ENCODE measurements at places on chromosomes 5 and 9.

DNA sequence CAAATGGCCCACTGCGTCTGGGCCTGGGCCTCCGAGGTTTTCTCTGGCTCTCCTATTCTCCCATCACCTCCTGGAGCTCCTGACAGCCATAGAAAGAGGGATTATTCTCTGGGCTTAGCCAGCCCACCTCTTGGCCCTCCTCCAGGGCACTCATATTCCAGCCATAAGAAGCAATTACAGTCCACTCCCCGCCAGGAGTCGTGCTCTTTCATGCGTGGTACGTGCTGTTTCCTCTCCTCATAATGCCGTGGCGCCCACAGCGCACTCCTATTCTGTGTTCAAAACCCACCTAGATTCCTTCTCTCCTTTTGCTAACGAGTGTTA is 240.8 kb upstream of the ZNF462 start:
- no peak for DNase-seq

DNA sequence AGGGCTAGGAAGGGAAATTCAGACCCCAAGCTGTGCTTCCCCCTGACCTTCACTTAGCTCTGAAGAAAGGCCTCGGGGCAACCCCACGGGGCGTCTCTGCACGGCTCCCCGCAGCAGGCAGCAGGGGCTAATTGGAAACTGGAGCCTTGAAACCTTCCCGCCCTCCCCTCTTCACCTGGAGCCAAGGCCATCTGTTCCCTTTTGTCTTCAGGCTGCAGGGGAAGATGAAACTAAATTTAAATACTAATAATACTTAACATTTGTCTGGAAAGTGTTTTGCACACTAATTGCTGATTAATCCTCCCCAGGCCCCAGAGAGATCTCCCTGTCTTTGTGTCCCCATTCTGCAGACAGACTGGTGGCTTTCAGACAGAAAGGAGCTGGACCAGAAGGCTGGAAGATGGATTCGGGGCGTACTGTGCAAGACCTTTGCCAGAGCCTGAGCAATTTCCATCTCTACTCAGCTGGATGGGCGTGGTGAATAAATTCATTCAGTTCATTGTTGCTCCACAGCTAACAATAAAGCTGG is 34.1 kb upstream of the CPLX2 start:
- no peak for DNase-seq

DNA sequence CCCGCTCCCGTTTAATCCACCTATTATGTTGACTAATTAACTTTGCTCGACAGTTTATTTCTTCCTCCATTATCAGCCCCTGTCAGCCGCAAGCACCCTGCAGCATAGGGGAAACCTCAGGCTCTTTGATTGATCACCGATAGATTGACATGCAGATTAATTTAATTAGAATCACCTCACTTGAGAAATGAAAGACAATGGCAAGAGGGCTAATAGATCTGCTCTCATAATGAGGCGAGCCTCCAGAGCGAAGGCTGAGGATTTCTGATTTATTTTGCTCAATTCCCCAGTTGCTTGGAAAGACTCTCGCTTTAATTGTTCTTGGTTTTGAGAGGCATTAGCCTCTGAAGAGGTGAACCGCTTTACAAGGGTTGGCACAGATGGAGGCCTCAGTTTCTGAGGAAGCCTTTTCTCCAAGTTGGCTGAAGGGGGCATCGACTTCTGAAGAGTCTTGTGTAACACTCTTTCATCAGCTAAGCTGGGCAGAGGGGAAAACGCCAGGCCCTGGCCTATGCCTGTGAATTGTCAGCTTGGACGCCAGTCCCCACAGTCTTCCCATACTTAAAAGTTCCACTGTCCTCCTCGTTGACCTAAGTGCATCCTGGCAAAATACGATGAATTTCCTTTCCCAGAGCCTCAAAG is 275.4 kb downstream of the EBF1 start:
- DNase-seq: no peak

DNA sequence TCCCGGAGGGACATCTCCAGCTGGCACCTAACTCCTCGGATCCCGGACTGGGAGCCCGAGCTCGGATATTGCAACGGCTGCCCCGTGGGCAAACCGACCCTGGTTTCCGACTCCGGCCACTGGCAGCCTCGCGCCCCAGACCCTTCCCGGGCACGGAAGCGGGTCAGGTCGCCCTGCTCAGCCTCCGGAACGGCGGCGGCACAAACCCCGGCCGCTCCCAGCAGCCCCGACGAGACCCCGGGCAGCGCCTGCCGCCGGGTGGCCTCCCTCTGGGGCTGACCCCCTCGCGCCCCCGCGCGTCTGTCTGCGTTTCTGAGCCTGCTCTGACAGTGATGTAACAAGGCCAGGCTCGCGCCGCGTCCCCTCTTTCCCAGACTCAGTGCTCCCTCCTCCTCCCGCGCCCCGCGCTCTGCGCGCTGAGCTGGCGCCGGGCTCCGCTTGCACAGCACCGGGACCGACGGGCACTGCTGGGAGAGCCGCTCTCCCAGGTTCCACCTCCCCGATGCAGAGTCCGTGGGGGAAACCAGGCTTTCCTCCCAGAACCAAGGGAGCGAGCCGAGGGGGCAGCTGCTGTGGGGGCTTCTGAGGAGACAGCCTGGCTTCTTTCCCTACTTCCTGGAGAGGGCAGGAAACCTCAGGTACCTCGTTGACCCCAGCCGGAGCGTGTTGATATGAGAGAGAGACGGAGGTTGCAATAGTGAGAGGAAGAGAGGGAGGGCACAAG is at the start of gene TMEM215:
Gene TMEM215 (plus strand): TSS at position 373 of the 724 bp plus-strand sequence. CDS start 644 bp downstream, outside the sequence.
- no peak for DNase-seq

DNA sequence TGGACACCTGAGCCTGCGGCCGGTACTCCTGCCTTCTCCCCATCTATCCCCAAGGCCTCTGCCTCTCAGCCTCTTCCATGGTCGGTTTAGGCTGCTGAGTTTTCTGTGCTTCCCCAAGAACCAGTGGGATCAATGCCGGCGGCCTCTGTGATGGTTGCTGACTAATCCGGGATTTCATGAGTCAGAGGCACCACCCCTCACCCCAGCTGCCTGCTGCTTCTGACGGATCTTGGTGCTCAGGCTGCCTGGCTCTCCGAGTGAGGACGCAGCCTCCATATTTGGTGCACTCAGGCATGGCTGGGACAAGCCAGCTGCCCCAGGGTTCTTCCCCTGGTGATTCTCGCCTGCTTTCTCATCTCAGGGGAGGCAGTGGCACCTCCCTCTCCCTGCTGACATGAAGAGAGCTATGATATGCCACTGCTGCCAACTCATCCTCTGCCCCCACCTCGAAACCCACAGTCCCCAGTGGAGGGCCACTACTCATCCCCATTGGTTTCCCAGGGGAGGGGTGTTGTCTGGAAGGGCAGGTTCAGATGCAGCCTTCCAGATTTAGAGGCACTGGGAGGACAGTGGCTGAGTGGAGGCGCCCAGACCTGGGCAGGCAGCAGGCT is 3.3 kb upstream of the MAN1B1 start:
- no peak for DNase-seq

- no peak for DNase-seq
Observed at GRCh38 chr9:14347406-14348122, 33.6 kb upstream of the NFIB start.

GRCh38 chr5:33761139-33761538 is 130.7 kb downstream of the ADAMTS12 start:
- DNase-seq: no peak

- DNase-seq: no peak
Observed at GRCh38 chr5:61881821-61882487, 424.1 kb upstream of the KIF2A start.

DNA sequence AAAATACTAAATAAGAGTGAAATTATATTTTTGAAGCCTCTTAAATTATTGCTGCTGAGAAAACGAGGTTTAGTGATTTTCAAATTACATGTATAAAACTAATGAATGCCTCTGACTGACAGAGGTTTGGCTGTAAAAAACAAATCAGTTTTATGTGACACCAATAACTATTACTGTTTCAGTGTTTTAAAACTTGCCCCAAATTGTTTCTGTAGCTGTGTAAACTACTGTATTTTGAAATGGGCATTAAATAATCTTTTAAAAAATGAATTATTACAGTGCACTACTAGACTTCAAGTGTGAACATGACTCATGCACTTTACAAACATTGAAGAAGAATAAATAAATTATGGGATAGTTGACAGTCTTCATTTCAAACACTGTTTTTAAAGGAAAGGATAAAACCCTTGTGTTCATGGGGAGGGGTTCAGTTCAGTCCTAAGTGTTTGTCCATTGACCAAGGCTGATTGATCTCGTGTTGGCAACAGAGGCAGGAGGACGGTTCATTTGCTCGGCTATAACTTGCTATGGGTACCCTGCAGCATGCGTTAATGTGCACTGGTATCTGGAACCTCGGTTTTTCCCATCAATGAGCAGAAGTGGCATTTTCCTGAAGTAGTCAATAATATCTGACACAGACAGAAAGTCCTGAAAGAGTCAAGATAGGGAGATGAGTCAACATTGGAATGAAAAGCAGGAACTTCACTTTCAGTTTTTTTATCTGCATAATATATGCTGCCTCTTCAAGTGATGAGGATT is 15.6 kb downstream of the C5orf58 start:
- DNase-seq: no peak

DNA sequence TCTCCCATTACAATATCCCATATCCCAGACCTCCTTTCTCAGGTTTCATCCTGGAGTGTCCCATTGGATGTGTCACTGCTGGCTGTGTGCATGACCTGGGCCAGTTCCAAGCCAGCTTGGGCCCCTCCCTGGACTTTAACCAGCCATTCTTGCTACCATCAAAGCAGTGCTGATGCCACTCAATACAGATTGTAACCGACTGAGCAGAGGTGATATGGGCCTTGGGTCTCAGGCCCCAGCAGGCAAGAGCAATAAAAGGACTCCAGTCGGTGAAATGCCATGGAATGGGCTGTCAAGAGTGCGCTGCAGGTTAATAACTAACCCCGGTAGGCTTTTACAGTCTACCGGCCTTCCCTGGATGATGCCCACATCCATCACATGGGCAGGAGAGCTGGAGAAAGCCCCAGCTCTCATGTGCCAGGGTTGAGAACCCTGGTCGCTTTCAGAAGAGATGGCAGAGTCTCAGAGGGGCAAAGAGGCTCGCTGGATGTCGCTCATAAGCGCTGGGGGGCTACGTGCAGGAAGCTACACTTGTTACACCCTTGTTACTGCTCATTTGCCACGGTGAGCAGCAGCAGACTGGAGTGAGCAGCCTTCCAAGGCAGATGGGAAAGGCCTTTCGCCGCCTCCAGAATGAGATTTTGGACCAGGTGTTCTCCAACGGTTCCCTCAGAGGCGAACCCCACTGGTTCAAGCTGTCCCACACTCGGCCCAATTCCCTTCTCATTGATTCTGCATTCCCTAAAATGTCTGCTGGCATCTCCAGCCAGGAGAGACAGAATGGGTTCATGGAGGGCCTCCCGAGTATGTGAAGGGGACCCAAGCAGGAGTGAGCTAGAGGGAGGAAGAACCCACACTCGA is 13.2 kb downstream of the EPB41L4B start:
- DNase-seq: no peak

- no peak for DNase-seq
Observed at GRCh38 chr5:44646016-44646415, 162.7 kb upstream of the MRPS30 start.

DNA sequence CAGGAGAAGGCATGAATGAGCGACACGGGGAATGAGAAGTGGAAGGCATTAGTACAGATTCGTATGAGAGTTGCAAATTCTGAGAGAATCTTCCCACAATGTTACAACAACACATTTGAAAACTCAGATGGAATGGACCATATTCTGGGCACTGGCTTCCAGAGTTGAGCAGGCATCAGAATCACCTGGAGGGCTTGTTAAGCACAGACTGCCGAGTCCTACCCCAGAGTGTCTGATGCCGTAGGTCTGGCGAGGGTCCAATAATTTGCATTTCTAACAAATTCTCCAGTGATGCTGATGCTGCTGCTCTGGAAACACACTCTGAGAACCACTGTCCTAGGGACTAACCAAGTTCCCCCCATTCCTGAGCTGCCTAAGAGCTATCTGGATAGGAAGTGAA is 2.9 kb upstream of the TLX3 start:
- no peak for DNase-seq

GRCh38 chr5:73801686-73802085 is 175.7 kb downstream of the ARHGEF28 start:
- DNase-seq: no peak

GRCh38 chr5:40603378-40603777 is 76.3 kb upstream of the PTGER4 start:
- no peak for DNase-seq

DNA sequence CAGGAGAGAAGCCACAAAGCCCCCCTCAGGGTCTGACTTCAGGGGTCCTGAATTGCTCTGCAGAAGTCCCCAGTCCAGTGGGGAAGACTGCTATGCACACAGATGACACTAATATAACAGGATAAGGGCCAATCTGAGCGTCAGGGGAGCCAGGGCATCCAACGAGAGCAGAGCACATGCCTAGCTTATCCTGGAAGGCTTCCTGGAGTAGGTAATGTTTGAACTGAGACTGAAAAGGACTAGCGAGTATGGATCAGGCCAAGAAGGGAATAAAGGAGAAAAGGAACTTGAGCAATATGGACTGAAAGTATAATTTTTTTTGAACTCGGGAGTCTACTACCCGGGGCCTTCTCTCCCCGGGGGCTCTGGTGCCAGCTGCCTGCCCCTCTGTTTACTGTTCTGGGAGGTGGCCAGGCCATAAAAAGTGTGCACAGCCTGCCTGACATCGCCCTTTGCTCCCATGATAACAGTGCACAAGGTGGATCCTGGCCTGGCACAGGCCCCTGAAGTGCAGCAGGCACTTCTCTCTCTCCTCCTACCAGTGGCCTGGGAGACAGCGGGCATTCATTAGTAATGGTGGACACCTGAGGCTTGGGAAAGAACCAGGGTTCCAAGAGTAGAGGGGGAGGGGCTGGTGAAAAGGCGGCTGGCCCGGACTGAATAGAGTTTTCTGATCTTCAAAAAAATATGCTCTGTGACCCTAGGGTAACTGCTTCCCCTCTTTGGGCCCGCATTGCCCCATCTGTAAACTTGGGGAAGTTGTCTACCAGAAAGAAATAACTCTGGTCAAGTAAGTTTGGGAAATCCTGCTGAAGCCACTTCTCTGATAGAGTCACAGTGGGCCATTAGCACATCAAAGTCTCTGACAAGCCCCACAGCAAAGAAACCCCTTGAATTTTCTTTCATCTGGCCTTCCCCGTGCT is 4.6 kb upstream of the SLC6A7 start:
- DNase-seq: no peak

DNA sequence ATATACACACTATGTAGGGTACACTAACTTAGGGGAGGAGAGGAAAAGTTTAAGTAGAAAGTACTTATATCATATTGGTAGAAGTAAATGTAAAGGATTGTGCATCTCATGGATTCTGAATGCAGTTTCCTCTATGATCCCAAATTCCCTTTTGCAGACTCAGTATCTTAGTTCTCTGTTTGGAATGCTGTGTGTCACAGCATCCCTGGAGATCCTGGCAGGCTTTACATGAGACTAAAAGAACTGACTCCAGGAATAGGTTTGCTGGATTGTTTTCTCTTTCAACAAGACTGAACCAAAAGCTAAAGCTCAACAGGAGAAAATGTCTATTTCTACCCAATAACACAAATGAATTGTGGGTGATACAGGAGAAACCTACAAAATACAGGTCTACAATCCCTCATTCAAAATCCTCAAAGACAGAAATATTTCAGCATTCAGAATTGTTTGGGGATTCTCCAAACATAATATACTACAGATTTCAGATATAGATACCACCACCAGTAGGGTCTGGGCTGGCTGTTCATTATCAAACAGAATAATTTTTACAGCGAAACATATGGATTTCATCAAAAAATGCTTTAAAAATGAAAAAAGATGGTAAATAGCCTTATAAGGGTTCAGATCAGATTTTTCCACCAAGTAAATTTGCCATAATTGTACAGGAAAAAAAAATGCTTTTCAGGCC is 324.7 kb upstream of the GRAMD2B start:
- DNase-seq: no peak

All from activated gamma-delta T cell treated with anti-CD3 and anti-CD28 coated beads, Interleukin-2, amount 50 U/mL, for 16 hours (primary cell).